ENCODE measurements at places on chromosomes 16 and 17.

GRCh38 chr17:63529711-63530556 lies 6.8 kb downstream of the KCNH6 start:
- no peak for DNase-seq

DNA sequence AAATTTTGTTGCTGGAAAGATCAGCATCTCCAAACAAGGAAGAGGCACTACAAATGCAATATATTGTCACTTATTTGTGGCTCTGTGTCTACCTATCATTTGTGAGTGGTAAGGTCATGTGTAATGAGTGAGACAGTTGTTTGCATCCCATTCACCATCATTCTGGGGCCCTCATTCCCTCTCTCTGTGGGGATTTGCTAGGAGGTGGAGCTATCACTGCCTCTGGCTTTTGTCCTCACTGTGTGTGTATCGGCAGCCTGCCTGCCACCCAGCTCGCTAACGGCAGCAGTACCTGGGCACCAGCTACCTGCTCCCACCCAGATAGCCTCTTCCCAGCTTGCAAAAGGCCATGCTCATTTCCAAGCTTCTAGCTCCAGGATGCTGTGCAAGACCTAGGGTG lies 379.2 kb upstream of the ZFHX3 start:
- DNase-seq, result no peak

- no peak for DNase-seq
Observed at GRCh38 chr16:28062847-28063521, 530 bp downstream of the GSG1L start.

- DNase-seq, result no peak
Observed at GRCh38 chr17:74020522-74020921, 183.0 kb upstream of the RPL38 start.

DNA sequence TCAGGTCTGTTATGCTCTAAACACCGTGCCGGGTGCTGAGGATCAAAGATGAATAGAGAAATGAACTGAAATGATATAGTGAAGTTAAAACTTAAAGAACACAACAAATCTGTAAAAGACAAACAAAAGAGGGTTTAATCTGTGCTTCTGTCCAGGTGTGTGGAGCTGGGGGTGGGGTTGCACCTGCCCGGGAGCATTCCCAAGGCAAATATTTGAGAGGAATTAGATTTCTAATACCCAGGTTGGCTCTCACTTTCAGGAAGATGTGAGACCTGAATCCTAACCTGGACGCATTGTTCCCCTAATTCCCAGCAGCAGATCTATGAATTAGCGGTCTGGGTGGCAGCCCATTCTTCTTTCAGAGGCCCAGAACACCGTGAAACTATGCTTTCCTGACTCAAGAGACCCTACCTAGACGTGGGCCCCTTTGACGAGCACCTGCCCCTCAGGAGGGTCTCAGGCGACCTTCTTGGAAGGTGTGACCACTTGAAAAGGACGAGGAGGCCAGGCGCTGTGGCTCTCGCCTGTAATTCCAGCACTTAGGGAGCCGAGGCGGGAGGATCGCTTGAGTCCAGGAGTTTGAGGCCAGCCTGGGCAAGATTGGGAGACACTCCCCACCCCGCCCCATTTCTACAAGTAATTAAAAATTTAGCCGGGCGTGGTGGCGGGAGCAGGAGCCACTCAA lies 677 bp upstream of the RANGRF start:
- no peak for DNase-seq

Measured in NCI-H460 (cell line).